ENCODE measurements at places on chromosomes 16 and 17. TPM values are rescaled to one million over a fixed set of nuclear protein-coding genes. Genes with fewer than 3 reads are reported as not detected.

The TSNAXIP1 gene
- total RNA-seq = 0.59 TPM

GRCh38 chr16:81514041-81514559 lies 69.5 kb downstream of the CMIP start:
- DNase-seq = no peak

DNA sequence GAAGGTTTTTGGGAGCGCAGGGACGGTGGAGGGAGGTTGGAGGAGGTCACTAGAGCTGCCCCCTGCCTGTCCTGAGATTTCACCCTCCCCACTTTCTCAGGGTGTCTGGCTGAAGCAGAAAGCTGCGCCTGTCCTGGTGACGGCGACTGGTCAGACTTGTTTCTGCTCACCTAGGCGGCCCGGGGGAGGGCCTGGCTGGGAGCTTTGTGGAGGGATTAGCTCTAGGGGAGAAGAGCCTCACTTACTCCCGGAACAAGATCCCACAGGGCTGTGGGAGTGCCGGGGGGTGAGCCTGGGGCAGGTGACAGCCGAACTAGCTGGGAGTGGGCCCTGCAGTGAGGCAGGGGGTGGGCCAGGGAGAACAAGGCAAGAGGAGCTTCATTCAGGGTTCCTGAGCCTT lies 11.5 kb downstream of the NHERF1 start:
- DNase-seq = no peak

The LPO gene
- not detected for total RNA-seq
